ENCODE measurements at places on chromosomes 11 and 22.
A peak's percentile ranks its signal among the peaks of the same experiment; 100 is the strongest.

DNA sequence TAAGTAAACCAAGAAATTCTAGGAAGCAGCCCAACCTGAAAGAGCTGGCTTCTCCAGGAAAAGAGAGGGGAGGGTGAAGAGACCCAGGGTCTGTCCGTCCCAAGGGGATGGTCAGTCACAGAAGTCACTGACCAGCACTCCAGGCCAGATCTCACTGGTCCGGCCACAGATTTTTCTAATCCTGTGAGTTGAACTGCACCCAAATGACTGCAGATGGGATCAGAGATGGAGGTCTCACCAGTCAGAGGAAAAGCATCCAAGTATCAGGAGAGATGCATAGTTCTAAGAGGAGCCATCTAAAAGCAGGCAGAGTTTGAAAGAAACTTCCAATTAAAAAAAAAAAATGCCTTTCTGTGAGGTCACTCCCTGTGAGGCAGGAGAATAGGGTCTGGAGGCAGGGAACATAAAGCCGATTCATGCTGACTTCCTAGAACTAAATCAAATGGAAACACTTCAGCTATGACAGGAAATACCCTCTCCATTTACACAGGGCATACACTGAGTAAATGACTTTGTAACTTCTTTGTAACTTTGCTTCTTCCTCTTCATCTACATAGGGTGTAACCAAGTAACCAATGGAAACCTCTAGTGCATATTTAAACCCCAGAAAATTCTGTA is 144.5 kb downstream of the CCDC34 start:
- DNase-seq, result no peak

- DNase-seq, result no peak
These were observed 1.2 kb upstream of the DUSP8 start for GRCh38 chr11:1573077-1573902.

DNA sequence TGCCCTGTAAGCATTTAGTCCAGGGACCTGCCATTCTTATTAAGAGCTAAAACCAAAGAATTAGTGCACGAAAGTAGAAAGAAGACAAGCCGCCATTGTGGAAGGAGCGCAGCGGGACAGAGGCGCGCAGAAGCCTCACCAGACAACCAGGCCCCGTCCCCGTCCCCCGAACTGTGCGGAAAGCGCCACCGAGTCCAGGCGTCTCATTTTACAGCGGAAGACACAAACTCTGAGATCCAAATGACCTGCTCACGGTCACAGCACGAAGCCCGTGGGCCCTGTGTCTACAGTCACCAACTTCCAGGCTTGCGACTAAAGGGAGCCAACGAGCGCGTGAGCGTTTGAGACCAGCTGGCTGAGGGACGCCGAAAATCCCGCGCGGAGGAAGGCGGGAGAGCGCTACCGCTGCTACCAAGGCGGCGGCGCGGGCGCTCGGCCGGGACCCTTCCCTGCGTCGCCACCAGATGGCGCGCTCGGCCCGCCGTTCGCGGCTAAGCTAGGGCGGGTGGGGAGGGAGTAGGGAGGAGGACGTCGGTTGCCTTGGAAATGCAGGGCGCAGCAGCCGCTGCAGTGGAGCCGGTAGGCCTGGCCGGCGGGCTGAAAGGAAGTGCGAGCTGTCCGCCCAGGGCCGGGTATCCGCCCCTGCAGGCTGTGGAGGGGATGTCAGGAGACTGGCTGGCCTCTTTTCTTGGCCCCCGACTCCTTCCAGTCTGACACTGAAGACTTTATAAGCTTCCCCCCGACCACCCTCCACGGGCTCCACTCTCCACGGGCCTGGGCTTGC is 434 bp upstream of the CCDC83 start:
- DNase-seq, result peak; percentile 82

DNA sequence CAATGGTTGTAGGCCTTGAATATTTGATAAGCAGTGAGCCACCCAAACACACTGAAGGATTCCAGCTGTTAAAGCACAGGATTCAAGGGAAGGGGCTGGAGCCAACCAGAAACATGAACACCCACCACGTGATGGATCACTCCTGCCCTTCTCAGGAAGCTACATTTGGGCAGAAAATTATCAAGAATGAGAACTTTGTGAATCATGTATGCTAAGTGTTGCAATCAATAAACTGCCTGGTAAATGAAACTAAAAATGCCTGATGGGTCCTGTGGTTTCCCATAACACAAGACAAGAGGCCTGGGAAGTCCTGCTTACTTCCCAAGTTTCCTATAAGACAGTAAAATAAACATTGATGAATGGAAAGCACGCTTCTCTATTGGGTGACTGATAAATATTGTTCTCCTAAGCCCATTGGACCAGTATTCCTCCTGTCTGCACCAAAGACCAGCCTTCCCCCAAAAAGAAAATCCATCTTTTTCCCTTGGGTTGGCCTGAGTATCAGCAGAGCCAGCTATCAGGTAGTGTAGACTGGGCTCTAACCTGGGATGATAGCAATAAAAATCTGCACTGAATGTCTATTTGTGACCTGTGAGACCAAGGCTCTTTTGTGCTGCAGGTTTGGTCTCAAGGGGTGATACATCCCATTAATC is 98.4 kb downstream of the CCDC83 start:
- no peak for DNase-seq

DNA sequence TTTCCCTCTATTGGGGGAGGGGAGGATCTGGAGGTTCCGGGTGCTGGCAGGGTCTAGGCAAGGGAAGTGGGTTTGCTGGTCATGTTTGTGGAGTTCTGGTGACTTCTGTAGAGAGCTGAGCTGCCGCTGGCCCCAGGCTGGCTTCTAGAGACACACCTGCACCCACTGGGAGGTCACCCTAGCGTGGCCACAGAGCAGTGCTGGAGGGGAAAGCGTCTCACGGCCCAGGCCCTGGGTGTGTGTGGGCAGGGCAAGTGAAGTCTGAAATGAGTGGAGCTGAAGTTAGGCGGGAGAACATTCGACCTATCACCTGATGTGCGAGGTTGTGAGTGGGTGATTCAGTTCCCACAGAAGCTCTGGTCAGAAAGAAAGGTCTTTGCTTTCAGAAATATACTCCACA is 27.9 kb downstream of the SMIM38 start:
- no peak for DNase-seq
